Non-pigmented ciliary epithelial cell (primary cell): ENCODE measurements at places on chromosomes 11 and 22.
A peak's percentile ranks its signal among the peaks of the same experiment; 100 is the strongest.

- no peak for DNase-seq
Measured at GRCh38 chr11:132504501-132505041, 1027.7 kb downstream of the OPCML start.

- no peak for DNase-seq
Measured at GRCh38 chr11:45209891-45210699, 63.7 kb downstream of the PRDM11 start.

DNA sequence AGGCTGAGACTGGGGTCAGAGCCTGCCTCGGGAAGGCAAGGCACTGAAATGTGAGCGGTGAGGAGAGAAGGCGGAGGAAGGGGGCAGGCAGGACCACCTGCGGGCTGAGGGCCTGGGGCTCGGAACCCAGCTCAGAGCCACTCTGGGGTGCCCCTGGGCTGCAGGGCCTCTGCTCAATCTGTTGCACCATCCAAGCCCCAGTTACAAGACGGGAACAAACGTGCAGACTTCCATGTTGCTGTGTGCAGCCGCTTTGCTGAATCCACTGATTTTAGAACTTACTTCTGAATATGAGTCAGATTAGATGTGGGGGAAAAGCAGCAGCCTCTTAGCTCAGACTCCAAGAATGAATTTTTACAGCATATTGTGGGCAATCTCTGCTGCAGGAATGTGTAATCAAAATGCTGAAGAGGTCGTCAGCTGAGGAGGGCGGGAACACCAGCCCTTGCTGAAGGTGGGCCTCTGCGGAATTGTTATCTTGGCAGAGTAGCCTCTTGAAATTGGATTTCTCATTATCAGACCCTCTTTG, 21.6 kb downstream of the PARVG start:
- peak; percentile 42 for DNase-seq

DNA sequence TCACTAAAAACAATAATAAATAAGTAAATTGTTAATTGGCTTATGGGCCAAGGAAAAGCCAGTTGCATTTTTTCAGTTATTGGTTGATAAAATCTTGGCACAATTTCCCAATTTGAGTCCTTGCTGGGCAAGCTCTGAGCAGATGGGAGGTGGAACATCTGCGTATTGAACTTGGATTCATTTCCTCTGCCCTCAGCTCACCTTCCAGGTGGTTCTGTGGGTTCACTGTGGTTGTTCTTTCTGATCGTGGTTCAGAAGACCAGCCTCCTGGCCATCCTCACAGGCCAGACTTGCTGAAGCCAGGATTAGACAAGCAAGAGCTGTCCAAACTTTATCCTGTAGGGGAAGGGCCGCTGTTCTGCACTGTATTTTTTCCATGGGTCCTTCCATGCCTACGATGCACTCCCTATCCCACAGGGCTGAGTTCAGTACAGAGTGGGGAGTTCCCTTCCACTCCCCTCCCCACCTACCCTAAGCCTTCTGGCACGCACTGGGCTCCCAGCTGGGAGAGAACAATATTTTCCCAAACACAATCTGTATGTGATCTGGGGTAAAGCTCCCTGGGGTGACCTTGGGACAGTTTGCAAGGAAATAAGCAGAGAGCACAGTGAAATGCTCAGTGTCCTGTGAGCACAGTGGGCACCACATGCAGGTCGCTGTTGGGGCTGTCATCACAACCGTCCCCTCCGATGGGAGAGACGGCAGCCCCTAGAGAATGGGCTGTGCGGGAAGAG, 43.5 kb upstream of the TP53I11 start:
- DNase-seq = no peak

DNA sequence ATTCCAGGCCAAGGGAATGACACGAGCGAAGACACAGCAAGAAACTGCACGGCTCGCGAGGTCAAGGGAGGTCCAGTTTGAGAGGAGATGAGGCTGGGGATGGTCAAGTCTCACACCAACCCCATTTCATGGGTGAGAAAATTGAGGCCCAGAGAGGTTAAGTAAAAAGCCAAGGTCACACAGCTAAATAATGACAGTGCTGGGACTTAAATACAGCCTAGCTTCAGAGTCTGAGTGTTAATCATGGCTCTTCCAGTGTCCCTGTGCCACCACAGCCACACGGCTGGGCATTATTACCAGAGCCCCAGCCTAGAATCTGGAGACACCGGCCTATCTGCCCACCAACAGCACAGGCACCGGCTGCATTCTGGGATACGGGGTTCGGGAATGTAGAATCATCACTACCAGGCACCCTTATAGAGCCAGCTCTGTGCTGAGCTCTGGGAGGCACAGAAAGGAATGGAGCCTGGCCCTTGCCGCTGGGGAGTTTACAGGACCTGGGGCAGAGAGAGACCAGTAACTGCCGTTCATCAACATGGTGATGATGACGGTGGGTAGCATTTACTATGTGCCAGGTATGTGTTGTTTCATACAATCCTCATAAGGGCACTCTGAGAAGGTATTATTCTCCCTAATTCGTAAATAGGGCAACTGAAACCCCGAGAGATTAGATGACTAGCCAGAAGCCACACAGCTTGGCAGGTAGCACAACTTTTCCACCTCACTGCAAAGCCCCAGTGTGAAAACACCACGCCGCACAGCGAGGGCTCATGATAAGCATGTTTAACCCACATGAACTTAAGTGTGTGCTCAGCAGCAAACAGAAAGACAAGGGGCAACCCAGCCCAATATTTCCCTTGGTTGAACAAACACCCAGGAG, 51.8 kb downstream of the CD6 start:
- no peak for DNase-seq

DNA sequence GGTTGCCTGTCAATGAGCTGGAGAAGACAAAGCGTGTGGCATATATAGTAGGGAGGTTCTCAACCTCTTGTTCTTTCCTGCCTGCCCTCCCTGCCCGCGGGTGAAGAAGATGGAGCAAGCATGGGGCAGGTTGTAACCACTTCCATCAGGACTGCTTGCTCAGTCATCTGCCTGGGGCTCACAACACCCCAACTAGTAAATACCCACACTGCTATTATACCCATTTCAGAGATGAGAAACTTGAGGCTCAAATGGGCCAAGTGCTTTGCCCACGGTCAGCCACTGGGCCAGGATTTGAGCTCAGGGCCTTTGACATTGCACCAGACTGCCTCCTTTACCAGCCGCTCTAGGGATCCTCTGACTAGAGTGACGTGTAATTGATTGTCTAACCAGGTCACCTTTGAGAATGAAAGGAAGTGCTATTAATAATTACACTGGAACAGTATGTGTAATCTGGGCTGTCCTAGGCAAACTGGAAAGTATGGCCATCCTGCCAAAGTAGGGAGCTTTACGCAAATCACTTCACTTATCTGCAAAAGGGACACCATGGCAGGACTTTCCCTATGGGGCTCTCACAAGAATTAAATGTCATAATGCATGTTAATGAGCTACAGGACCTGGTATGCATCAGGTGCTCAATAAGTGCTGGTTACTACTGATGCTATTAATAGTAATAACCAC, 2.8 kb upstream of the CDC42EP1 start:
- no peak for DNase-seq

DNA sequence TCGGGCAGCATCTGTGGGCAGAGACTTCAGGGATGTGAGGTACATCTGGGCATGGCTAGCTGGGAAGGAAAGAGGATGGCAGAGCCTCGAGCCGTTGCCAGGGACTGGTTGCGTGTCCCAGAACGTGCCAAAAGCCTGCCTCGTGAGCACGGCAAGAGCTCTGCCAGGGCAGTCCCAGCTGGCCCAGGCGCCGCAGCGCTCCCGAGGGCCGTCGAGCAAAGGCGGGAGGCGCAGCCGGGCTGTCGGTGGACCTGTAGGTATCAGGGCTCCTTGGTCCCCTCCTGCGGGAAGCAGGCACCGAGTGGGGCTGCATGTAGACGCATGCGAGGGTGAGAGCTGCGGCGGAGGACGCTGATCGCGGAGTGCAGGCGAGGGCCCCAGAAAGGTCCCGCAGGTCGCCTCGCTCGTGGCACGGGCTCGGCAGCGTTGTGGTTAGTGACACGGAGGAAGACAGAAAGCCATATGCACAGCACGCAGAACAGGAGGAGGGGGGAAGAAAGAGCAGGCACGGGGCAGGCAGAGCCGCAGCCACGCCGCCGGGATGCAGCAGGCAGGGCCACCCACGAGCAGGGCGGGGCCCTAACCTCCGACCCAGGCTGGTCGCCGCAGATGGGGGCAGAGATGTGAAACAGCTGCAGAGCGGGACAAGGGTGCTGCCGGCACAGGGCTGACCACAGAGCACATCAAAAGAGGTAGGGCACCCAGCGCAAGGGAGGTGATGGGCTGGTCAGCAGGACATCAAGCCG, 18.0 kb downstream of the LSP1 start:
- no peak for DNase-seq

GRCh38 chr11:86148345-86148747, 79.5 kb upstream of the PICALM start:
- DNase-seq = no peak

GRCh38 chr11:42598341-42598740, 713.5 kb upstream of the API5 start:
- no peak for DNase-seq

- DNase-seq = no peak
Measured at GRCh38 chr22:37999236-37999635, 14.9 kb upstream of the SOX10 start.

DNA sequence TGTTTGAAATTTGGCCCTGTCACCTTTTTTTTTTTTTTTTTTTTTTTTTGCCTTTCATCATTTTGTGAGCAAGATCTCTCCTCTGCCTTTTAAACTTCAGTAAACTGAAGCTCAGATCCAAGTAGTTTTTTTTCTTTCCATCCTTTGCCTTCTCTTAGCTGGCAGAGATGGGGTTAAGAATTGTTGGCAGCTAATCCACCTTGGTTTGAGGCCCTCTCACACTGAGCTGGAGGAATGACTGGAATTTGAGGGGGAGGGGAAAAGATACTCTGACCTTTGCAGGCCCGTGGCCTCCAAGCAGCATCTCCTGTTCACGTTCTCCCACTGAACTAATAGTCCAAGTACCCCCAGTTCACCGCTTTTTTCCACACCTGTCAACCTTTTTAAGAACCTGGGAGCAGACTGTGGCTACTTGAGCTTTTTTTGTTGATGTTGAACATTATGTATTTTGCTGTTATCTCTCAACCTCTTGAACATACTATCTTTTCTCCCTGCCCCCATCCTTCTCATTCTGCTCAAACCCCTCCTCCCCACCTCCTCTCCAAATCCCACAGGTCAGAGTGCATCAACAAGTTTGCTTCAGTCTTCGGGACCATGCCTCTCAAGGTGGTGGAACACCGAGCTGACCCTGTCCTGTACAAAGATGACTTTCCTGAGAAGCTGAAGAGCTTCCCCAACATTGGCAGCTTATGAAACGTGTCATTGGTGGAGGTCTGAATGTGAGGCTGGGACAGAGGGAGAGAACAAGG, 66.2 kb downstream of the ALX4 start:
- DNase-seq = peak; percentile 44

DNA sequence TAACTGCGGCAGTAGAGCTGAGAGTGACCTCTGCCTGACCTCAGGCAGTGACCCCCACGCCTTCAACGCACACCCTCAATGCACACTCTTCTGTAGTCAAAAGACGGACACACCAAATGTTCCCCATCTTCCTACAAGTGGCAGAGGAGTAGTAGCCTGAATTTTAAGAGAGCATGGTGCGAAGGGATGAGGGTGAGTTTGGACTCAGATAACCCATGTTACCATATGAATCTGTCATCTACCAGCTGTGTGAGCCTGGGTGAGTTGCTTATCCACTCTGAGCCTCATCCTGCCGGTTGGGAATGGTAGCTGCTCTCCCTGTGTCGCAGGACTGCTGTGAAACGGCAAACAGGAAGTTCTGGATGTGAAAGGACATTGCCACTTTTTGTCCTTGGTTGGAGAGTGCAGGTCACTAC, 20.6 kb upstream of the ROBO3 start:
- DNase-seq = no peak

DNA sequence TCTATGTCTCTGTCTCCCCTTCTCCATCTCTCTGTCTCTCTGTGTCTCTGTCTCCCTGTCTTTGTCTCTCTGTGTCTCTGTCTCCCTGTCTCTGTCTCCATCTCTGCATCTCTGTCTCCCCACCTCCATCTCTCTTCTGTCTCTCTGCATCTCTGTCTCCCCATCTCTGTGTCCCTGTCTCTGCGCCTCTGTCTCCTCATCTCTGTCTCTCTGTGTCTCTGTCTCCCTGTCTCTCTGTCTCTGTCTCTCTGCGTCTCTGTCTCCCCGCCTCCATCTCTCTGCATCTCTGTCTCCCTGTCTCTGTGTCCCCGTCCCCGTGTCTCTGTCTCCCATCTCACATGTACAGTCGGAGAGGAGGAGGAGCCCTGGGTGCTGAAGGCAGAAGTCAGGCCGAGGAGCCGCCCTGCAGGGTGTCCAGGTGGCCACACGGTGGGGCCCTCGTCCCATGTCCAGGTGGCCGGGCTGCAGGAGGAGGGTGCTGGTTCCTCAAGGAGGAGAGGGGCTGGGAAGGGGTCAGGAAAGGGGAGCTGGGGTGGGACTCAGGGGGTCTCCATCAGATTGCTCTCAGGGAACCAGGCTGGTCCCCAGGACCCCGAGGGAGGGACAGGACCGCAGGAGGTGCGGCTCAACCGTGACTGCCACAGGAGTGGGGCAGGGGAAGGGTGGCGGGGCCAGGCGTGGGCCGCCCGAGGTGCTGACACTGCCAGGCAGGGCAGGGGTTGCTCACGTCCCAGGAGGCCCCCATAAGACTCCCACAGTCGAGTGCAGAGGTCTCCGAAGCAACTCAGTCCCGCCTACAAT, 25.6 kb upstream of the TH start:
- no peak for DNase-seq

- DNase-seq = no peak
Measured at GRCh38 chr22:29733362-29734201, 13.8 kb downstream of the CABP7 start.

GRCh38 chr11:84794663-84795443, 832.3 kb downstream of the DLG2 start:
- no peak for DNase-seq

DNA sequence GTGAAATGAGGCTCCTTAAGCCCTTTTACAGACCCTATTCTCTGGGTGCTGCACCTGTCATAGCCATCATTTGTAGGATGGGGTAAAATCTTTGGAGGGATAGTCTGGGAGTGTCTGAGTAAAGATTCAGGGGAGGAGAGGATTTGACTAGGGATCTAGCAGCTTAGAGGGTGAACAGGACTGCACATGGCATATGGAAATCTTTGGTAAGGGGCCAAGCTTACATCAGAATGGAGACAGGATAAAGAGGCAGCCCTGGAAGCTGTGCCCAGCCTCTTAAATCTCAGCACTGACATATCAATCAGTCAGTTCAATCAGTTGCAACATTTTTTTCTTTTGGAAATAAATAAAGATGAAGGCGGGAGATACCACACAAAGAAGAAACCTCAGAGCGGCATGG, 301.8 kb upstream of the CADM1 start:
- no peak for DNase-seq
